ENCODE measurements at places on chromosomes 12 and 14.
A peak's percentile ranks its signal among the peaks of the same experiment; 100 is the strongest.

GRCh38 chr12:101777978-101778377 lies 38.7 kb upstream of the SYCP3 start:
- ATAC-seq: no peak

DNA sequence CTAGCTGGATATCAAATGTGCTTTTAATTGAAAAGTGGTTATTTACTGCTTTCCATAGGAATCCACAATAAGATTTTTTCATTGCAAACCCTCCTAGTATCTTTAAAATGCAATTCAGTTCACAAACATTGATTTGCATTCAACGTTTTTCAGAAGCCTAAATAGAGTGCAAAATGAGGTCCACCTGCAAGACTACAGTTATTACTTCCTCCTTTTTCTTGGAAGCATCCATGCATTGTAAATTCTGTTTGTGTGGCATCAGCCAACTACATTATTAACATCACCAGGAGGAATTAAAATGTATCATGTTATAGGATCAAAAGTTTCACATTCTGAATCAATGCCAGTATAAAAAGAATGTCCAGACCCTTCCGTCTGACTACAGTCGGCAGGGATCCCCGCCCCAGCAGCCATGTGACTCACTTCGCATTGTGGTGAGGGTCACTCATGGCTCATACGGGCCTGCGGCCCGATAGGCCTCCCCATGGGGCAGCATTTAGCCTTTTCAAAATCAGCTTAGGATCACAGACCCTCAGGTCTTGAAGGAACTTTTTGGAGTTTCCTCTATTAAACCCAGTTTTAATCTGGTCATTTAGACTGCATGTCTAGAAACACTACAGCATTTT lies 46.3 kb downstream of the NTF3 start:
- no peak for ATAC-seq

DNA sequence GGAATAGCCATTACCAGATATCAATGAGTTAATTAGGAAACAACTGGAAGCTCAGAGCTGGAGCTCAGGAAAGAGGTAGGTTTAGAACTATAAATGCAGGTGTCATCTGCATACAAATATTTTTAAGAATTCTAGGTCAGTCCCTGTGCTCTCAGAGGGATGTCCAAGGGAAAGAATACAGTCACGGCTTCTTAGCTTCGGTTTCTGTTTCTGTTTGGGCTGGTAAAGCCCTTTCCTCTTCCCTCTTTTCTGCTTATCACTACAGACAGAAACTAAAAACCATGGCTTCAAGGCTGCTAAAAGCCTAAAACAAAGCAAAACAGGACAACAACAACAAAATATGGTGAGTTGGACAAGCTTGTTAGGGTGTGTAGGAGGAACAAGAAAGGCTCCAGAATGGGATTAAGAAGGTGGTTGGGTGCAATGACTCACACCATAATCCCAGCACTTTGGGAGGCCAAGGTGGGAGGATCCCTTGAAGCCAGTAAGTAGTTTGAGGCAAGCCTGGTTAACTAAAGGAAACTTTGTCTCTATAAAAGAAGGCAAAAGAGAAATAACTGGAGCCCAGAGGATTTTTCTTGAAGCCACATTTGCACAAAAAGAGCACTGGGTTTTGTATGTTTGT lies 113.0 kb downstream of the SEC23A start:
- no peak for ATAC-seq

GRCh38 chr12:115049614-115050013 lies 365.6 kb upstream of the TBX3 start:
- no peak for ATAC-seq

DNA sequence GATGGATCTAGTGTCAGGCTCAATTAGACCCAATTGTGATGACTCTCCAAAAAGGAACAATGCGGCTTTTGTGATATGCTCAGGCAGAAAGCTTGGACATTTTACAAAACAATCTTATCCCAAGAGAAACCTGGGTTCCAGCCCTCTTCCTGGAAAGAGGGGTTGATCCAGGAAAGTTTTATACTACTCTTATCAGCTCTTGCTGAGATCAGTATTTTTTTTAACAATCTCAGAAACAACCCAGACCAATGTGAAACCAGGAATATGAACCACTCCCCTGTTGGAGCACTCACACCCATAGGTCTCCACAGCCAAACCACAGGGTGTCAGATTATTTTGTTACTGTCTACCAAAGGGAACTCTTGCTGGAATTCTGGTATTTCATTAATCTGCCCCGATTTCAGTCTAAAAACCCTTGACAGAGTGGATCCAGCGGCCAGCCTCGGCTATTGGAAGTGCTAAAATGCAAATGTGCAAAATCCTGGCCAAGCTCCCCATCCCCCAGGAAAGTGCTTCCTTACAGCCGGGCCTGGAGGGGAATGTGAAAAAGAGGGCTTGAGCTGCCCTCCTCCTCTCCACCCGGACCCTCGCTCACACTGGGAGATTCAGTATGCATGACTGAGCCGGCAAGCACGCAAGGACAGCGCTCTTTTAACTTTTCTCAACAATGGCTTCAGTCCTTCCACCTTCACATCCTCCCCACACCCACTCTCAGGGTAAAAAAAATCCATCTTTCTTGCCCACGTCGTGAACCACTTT lies 4.0 kb downstream of the FBXL14 start:
- ATAC-seq: no peak

DNA sequence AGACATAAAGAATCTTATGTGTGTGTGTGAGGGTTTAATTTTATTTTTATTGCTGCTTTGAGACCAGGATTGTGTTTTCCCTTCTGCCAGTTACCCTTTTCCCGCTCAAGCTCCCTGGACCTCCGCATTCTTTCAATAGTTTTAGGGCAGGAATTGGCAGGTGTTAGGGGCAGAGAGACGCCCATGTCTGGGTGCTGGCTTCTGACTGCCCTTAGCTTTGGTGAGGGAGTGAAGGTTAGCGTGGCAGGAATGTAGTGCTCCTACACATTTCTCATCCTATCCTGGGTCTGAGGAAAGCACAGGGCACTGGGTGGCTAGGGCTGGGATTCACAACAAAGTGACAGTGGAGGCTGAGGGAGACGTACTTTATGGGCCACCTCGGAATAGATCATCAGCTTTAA lies 428.1 kb downstream of the ZFP36L1 start:
- ATAC-seq: no peak

- no peak for ATAC-seq
These were observed 57.1 kb upstream of the PCED1B start for GRCh38 chr12:47022296-47022695.

DNA sequence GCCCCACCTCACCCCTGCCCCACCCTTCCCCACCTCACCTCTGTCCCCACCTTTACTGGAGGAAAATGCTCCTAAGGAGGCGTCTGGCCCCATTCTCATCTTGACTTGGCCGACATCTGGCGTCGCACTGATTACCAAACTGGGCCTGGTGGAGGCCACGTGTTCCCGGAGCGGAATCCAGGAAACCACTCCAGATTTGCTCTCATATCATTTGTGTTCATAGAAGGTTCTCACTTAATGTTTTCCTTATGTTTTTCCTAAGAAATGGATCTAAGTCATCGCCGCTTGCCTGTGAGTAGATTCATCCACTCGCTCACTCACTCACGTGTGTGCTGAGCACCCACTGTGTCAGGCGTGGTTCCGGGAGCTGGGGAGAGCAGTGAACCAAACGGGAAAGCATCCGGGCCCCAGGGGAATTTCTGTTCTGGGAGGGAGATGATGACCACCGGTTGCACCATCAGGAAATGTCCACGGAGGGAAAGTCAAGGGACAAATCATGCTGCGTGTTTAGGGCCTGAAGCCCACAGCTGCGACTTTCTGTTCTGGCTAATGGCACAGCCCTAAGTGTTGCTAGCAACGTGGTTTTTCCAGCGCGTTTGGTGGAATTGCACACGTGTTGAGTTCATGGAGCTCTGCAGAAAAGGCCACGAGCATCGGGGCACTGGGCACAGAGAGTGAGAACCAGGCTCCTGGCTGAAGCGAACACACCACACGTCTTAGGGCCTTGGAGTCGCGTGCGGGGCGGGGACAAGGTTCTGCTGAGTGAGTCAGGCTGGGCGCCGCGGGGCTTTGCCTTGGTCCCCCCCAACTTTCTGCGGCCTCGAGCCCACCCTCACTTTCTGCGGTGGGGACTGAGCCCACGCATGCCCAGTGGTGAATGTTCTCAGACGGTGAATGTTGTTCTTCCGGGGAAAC lies 57.7 kb downstream of the ADGRD1 start:
- no peak for ATAC-seq

DNA sequence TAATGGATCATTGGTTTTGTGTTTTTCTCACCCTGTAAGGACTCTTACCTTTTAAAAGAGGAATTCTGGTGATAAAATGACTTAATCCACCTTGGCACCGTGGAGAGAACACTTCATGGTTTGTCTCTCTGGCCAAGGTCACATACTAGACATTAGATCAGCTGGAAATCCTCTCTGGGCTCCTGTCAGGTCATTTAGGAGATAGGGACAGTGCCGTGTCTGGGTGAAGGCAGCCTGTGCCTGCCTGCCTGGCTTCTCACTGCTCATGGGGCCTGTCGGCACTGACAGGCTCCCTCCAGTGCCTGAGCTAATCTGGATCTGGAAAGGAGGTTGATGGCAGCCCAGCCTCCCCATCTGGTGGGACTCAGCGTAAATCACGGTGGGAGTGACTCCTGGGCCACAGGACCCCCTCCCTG lies 5.7 kb downstream of the CRADD start:
- peak; percentile 36 for ATAC-seq

- no peak for ATAC-seq
These were observed 393.9 kb downstream of the PAWR start for GRCh38 chr12:79296871-79297270.

DNA sequence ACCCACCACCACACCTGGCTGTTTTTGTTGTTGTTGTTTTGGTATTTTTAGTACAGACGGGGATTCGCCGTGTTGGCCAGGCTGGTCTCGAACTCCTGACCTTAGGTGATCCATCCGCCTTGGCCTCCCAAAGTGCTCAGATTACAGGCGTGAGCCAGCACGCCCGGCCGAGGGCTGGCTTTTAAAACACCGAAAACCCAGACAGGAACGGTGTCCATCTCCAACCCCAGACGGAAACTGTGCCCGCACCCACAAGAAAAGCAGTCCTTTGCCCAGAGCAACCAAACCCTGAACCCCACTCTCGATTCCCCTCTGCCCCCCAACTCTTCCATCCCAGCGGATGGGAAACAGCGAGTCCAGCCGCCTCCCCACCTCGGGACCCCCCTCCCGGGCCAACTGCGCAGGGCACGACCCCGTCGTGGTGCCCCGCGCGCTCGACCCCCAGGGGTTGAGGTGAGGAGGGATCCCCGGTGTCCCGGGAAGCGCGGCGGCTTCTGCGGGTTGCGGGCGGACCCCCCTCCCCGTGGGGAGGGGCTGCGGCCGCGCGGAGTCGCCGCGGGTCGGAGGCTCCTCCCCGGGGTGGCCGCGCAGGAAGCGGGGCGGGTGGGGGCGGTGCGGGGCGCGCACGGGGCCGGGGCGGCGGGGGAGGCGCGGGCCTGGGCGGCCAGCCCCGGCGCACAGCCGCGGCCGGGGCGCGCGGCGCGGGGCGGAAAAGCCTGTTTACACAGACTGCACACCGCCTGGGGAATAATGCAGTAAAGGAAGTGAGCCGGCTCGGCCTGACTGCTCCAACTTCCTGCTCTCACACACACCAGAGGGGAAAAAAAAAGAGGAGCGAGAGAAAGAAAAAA lies at the start of gene ELK3:
TSS of gene ELK3 (plus strand) at position 651 of the 851 bp plus-strand sequence.
- ATAC-seq: peak; percentile 87

GRCh38 chr14:69547701-69548348 lies 26.8 kb downstream of the CCDC177 start:
- ATAC-seq: peak; percentile 84

GRCh38 chr14:69643430-69644200 lies 32.2 kb downstream of the SUSD6 start:
- no peak for ATAC-seq

- no peak for ATAC-seq
These were observed 1.2 kb upstream of the C1R start for GRCh38 chr12:7093486-7093885.

DNA sequence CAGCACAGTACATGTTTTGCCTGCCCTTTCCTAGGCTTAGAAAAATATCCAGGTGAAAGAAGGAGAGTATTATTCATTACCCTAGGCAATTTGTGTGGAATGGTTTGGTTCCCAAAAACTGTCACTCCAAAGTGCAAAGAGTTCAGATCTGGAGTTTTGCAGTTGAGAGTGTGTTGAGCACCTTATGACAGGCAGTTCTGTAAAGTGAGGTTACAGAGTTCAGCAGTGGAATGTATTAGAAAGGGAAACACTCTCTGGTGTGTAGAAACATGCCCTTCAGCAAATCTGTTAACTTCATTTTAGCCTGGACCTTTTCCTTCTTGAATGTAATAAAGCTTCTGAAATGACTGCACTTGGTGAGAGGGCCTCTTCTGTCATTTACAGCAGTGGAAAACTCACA lies 154.0 kb upstream of the SSTR1 start:
- ATAC-seq: no peak

DNA sequence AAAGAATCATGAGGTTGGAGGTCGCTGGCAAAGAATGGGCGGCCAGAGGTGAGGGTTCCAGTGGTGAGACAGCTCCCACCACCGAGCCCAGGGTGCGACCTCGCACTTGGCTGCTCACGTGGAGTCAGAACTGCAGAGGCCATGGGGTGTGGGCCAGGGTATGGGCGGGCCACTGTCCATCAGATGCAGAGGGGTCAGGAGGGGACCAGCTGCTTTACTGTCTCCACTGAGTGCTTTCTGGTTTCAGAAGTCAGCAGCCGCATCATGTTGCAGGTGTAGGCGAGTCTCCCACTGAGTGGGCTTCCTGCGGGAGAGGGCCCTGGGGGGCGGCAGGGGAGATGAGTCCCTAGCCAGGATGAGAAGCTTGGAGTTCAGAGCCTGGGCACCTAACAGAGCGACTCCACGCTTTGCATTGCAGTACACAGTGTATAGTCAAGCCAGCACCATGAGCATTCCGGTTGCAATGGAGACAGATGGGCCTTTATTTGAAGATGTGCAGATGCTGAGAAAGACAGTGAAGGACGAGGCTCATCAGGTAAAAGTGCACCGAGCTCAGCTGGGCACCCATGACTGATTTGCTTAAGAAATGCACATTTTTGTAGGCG lies 46.9 kb upstream of the DYNC1H1 start:
- peak; percentile 28 for ATAC-seq

DNA sequence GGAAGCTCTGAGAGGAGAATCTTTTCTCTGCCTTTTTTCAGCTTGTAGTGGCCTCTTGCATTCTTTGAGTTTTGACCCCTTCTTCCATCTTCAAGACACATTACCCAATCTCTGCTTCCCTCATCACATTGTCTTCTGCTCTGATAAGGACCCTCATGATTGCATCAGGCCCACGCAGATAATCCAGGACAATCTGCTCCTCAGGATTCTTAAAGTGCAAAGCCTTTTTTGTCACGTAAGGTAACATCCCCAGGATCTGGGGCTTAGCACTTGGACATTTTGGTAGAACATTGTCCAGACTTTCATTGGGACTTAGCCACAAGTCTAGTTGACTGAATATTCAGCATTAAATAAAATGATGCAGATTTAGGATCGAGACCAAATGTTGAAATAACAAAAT lies 521.2 kb downstream of the RMST start:
- no peak for ATAC-seq

Data from motor neuron (in vitro differentiated cells).